Camera-type eye (tissue), 1 donor: ENCODE measurements at places on chromosomes 5 and 9. TPM values are rescaled to one million over a fixed set of nuclear protein-coding genes. Genes with fewer than 3 reads are reported as not detected.

The ESM1 gene
- 3.6 TPM for total RNA-seq

The AHRR gene
- 11.5 TPM for total RNA-seq

The CCDC171 gene
- 25.2 TPM for total RNA-seq

The NEURL1B gene
- total RNA-seq = 21.6 TPM

The C9 gene
- not detected for total RNA-seq

The SLC25A46 gene
- 93.6 TPM for total RNA-seq

The KCNIP1 gene
- total RNA-seq = 10.1 TPM

The FUBP3 gene
- total RNA-seq = 72.3 TPM

The AGXT2 gene
- not detected for total RNA-seq

The BTNL8 gene
- not detected for total RNA-seq

The ATOSB gene
- 19.1 TPM for total RNA-seq

The ZDHHC11 gene
- total RNA-seq = 10.3 TPM

The DBH gene
- 0.11 TPM for total RNA-seq

The TEK gene
- 20.5 TPM for total RNA-seq

The SURF2 gene
- 9.7 TPM for total RNA-seq

The QRFP gene
- not detected for total RNA-seq

The MARCOL gene
- total RNA-seq = not detected

The ADAMTS2 gene
- 68.9 TPM for total RNA-seq

The GRIA1 gene
- 49.4 TPM for total RNA-seq

The TAF11L12 gene
- not detected for total RNA-seq

The GTF3C5 gene
- total RNA-seq = 48.3 TPM

The NMRK1 gene
- total RNA-seq = 28.4 TPM

The SPATA31E1 gene
- not detected for total RNA-seq

The NR5A1 gene
- total RNA-seq = not detected

The ANKRD34B gene
- total RNA-seq = not detected

The OGN gene
- total RNA-seq = 296 TPM
